ENCODE measurements at places on chromosomes 12 and 14.

DNA sequence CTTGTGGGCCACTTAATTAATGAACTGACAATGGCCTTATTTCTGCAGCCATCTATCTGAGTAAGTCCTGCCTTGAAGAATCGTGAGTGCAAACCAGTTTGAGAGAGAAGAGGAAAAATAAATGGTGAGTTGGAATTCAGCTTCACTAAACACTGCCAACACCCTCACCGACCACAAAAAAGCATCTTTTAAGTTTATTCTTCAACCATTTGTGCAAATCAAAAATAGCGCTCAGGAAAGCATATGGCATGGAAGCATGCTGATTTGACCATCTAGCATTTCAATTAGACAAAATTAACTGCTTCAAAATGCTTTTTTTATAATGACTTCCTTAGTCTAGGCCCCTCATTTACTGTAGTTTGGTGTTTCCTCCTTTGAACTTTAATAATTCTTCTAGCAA lies 294.0 kb downstream of the PPFIA2 start:
- DNase-seq: no peak

GRCh38 chr14:59707778-59708561 lies 131.4 kb upstream of the CCDC175 start:
- peak; percentile 10 for DNase-seq

- no peak for DNase-seq
Observed at GRCh38 chr12:14373217-14373616, 7.7 kb downstream of the ATF7IP start.

DNA sequence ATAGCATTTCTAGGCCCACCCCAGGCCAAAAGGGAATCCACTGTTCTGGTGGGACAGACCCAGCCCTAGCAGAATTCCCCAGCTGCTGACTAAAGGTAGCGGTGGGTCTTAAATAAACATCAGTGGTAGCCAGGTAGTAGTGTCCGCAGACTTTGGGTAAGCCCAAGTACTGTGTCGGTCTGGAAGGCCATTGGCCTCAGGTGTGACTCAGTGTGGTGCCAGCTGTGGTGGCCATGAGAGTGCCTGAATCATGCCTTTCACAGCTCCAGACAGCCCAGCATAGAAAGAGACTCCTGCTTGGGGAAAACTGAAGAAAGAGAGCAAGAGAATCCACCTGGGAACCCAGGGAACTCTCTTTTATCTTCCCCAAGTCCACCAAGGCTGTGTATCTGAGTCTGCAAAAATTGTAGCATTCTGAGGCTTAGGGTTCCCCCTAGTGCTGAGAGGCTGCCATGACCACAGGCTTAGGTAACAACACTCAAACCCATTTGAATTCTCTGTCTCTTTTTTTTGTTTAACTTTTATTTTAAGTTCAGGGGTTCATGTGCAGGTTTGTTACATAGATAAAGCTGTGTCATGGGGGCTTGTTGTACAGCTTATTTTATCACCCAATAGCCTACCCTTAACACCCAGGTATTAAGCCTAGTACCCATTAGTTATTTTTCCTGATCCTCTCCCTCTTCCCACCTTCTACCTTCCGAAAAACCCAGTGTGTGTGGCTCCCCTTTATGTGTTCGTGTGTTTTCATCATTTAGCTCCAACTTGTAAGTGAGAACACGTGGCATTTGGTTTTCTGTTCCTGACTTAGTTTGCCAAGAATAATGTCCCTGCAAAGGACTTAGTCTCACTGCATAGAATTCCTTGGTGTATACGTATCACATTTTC lies 16.7 kb upstream of the CD163L1 start:
- DNase-seq: peak; percentile 5

- no peak for DNase-seq
Observed at GRCh38 chr12:92604786-92605185, 98.0 kb upstream of the PLEKHG7 start.

DNA sequence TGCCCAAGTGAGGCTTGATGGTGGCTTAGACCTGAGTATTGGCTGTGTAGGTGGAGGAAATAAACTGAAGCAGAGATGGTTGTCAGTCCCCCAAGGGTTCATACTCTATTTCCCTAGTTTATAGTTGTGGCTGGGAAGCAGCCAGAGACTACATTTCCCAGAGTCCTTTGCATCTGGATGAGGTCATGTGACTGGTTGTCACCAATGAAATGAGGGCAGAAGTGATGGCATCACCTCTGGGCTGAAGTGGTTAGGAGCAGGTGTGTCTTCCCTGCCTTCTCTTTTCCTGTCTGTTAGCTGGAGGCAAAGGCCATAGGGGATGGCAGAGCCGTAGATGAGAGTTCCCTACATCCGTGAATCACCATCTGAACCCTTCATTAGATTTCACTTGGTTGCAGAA lies 16.3 kb upstream of the NOS1 start:
- no peak for DNase-seq

DNA sequence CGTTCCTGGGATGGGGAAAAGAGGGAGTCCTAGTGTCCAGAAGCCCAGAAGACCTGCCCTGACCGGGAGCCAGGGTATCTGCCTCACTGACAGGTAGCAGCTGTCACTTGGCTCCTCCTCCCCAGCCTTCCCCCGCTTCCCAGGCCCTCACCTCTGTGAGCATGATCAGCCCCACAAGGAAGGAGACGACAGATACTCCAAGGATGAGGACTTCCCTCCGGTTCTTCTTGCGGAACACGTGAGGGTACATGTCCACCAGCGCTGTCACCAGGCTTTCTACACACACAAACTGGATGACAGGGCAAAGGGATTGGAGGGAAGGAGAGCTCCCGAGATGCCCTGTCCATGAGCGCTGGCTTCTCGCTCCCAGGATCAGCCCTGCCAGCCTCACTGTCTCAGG lies 9.9 kb upstream of the SLC6A12 start:
- no peak for DNase-seq
